ENCODE measurements at places on chromosomes 7 and 10. TPM values are rescaled to one million over a fixed set of nuclear protein-coding genes. Genes with fewer than 3 reads are reported as not detected.

DNA sequence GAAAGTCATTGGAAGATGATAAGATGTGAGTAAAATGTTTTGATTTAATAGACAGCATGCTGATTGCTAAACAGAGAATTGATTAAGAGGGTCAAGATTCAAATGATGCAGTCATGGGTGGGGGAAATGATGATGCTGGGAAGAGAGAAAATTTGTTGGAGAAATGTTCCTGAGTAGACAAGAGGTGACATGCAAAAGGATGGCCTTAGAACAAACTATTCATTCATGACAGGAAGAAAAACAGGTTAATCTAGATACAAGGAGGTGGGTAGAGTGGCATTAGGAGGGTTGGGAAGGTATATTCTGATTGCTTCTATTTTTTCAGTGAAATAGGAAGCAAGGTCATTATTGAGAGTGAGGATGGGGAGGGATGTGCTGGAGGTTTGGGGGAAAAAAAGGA, 146.7 kb downstream of the SEM1 start:
- no peak for DNase-seq

- DNase-seq = no peak
Observed at GRCh38 chr10:20890009-20890408, 7.1 kb downstream of the NEBL start.

DNA sequence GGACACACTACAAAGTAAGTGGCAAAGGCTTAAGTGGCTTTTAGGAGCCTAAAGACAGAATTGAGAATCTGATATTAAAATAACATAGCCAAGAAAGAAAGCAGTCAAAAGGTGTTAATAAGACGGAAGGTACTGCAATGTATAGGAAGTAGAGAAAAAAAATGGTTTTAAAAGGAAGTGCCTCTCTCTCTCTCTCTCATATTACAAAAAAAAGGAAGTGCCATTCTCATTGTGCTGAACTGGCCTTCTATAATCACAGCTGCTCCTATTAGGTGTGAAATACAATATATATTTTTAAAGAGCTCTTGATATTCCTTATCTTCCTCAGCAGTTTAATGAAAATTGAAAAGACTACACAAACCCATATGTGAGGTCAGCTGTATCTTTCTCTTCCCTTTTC, 199.4 kb upstream of the NPVF start:
- no peak for DNase-seq

The SMO gene
- total RNA-seq = 17.2 TPM

The SPAM1 gene
- not detected for total RNA-seq

GRCh38 chr7:75033064-75033463, 40.5 kb downstream of the RCC1L start:
- no peak for DNase-seq

All from thyroid gland (tissue), 4 donors.